ENCODE measurements at places on chromosomes 12 and 14.

DNA sequence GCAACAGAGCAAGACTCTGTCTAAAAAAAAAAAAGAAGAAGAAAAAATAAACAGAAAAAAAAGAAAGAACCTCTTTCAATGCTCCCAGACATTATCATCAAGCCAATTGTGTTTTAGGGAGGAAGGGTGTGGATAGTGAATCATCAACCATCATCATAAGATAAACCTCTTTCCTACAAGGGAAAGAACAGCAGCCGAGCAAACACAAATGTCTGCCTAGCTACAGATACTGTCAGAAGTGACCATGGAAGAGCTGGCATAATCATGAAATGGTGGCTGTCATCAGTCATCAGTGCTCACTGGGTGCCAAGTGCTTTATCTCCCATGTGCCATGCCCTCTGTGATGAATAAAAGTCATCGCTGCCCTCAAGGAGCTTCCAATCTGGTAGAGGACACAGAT lies 46.6 kb downstream of the SLC17A8 start:
- no peak for DNase-seq

DNA sequence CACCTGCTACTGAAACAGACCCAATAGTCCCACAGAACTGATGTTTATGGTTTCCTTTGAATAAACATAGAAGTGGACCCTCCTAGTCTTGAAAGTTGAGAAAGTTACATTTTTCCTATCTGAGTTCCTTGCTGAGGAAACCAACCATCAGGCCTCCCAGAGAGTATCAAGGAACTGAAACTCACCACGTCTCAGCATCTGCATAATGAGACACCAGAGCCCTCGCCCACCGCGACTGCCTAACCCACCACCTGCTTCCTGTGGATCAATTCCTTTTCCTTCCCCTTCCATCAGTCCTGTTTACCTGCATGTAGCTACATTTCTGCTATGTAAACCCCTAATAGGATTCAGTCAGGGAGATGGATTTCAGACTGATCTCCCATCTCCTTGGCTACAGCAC lies 443.2 kb upstream of the TMEM132C start:
- DNase-seq = no peak

DNA sequence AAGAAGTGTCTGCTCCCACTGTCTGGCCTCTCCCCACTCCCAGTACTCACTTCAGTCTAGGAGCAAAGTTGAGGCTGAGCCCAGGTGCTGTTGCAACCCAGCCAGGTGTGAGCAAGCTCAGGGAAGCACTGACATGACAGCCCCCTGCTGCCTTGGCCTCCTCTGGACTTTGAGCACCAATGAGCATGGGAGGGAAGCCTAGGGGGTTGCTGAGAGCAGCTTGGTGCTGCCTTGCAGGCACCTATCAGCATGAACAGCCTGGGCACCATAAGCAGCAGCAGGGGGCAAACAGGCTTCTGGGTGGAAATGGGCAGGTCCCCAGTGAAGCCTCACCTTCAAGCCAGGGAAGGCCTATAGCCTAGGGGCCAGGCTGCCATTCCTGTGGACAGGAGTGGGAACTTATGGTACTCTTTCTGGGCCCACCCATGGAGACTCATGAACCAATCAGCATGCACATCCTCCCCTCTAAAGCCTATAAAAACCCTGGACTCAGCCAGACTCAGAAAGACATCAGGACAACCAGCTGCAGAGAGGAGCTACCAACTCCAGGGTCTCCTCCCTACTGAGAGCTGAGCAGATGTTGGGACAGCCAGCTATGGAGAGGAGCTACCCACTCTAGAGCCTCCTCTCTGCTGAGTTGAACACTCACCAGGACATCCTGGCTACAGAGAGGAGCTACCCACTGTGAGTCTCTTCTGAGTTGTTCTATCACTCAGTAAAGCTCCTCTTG lies 49.3 kb downstream of the EGLN3 start:
- no peak for DNase-seq

GRCh38 chr12:104828015-104828414 lies 130.1 kb downstream of the SLC41A2 start:
- DNase-seq = no peak

GRCh38 chr12:7091171-7091570 lies 1.1 kb downstream of the C1R start:
- DNase-seq = no peak

DNA sequence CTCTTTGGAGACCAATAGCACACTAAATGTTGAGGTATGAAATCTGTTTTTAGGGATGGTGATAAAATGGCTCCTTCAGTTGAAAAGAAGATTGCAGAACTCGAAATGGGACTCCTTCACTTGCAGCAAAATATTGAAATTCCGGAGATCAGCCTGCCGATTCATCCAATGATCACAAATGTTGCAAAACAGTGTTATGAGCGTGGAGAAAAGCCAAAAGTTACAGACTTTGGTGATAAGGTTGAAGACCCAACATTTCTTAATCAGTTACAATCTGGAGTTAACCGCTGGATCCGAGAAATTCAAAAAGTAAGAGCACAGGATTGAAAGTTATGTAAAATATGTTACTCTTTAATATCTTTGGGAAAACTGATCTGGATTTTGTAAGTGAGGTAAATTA lies 15.3 kb downstream of the DYNC1H1 start:
- no peak for DNase-seq

DNA sequence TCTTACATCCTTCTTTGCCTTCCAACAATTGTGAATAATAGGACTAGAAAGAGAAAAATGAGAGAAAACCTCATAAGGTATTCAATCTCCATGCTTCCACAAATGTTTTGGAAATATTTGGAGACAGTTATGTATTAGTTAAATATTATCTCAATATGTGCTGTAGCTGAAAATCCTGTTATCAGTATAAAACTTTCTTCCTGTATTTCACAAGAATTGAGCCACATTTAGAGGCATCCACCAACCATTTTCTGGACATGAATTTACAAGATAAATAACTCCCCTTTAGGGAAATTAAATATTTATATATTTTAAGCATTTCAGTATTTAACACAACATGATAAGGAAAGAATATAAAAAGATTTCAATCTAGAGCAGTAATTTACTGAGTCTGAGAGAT lies 200.3 kb downstream of the GPHN start:
- no peak for DNase-seq

- DNase-seq = no peak
These were observed 3.3 kb downstream of the GMPR2 start for GRCh38 chr14:24235804-24236688.

DNA sequence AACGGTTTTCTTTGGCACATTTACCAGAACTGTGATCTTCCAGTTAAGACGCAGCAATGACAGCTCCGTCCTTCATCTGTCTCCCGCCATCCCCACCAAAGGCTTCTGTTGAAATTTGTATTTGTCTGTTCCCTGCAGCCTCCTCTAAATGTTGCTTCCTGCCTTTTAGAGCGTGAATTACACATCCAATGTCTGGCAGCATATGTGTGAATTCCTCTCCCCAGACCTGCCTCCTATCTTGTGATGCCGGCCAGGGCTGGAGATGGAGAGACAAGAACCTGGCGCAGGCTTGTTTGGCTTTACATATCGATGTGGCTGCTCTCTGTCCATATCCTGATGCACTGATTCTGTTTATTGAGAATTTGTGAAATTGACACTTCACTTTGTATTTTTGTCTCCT lies 738.4 kb upstream of the TMEM132C start:
- no peak for DNase-seq

- no peak for DNase-seq
These were observed 5.6 kb downstream of the TRIM9 start for GRCh38 chr14:51089278-51089677.

GRCh38 chr14:21923820-21924219 lies 250.2 kb upstream of the OR4E1 start:
- DNase-seq = no peak

GRCh38 chr12:7837366-7837765 lies 35.3 kb downstream of the SLC2A14 start:
- no peak for DNase-seq

DNA sequence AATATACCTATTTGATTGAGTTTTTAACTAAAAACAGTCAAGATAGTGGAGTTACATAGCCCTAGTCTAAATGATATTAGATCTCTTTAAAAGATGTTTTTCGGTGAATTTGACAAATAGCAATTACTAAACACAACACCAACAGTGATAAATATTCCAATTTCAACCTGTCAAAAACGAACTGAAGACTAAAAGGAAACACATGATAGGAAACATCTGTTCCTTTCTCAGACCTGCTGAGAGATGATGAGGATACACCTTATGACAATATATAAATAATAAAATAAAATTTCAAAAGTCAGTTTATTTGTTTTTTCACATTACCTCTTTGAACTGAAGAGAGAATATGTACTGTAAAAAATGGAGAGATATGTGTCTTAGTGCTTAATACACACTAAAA lies 232.7 kb downstream of the RASSF9 start:
- DNase-seq = no peak

- DNase-seq = no peak
These were observed 23.2 kb downstream of the LGALS3 start for GRCh38 chr14:55152052-55152753.

DNA sequence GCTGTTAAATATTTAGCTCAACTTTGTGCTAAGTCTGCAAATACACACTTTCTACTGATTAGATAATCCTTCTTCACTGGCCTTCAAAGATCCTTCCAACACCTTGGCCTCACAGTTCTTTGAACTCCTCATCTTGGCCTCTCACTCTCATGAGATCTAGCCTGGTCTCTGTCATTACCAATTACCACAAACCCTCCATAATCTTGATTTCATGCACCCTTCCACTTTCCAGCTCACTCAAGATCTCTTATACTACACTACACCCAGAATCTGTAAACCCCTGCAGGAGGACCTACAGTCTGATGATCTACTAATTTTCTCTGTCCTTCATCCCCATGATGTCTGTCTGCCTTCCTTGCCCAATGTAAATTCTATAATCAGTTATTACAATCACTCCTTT lies 71.1 kb downstream of the DUSP16 start:
- DNase-seq = no peak

DNA sequence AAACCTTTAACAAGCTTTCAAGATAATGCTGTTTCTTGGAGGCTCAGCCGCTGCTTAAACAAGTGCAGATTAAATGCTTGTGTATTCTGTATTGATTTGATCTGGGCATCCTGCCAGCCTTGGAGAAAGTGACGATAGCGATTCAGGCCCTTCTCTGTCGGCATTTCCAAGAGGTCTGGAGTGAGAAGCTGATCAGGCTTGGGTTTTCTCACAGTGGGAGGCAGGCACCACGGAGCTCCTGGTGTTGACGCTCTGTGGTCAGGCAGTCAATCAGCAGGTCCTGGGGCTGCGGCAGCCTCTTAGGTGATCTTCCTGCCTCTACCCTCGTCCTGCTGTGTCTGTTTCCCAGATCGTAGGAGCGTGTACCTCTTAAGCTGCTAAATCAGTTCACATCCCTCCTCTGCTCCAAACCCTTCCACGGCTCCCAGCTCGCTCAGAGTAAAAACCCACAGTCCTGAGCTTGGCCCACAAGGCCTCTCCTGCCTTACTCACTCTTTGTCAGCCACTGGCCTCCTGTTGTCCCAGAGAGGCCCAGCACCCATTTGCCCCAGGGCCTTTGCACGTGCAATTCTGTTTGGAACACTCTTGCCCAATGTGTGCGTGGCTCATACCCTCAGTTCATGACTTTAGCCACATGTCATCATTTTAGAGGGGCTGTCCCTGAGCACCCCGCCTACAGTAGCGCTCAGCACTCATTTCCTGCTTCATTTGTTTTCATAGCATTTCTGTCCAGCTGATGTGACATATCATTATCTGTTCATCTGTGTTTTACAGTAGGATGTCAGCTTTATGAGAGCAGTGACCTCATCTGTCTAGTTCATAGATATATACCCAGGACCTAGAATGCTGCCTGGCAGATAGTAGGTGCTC lies 155.4 kb downstream of the AACS start:
- DNase-seq = no peak

- peak; percentile 33 for DNase-seq
These were observed 9.1 kb upstream of the NEMF start for GRCh38 chr14:49861699-49862088.

DNA sequence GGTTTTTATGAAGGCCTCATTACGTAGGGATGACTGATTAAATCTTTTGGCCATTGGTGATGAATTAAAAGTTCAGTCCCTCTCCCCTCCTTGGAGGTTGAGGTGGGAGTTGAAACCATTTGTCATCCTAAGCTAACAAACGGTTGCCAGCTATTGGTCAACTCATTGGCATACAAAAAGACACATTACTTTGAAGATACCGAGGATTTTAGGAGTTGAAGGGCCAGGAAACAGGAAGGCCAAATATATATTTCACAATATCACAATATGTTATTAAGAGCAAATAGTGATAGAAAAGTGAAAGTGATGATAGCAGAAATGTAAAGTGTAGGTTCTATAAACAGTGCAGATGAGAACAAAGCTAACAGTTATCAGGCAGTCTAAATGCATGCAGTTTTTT lies 24.4 kb downstream of the RCOR1 start:
- DNase-seq = no peak

GRCh38 chr12:65925626-65926025 lies 101.3 kb downstream of the HMGA2 start:
- DNase-seq = no peak

DNA sequence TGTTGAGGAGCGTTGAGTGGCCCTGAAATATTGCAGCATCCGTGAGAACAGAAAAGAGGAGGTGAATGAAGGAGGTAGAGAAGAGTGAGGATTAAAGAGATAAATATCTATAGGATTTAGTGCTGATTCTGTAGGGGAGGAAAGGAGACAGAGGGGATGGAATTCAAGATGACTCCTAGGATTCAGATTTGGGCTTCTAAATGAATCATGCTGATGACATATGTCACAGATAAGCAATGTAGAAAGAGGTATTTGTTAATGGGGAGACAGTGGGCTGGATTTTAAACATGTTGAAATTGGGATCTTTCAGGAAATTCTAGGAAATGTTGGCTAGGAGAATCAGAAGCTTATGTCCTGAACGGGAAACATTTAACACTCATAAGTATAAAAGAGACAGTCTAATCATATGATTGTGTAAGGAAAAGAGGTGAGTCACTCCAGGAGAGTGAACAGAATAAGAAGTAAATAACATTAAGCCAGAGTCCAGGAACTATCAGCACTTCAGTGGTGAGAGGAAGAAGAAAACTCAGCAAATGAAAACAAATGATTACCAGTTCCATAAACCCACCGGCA lies 58.1 kb upstream of the DIO2 start:
- DNase-seq = no peak

DNA sequence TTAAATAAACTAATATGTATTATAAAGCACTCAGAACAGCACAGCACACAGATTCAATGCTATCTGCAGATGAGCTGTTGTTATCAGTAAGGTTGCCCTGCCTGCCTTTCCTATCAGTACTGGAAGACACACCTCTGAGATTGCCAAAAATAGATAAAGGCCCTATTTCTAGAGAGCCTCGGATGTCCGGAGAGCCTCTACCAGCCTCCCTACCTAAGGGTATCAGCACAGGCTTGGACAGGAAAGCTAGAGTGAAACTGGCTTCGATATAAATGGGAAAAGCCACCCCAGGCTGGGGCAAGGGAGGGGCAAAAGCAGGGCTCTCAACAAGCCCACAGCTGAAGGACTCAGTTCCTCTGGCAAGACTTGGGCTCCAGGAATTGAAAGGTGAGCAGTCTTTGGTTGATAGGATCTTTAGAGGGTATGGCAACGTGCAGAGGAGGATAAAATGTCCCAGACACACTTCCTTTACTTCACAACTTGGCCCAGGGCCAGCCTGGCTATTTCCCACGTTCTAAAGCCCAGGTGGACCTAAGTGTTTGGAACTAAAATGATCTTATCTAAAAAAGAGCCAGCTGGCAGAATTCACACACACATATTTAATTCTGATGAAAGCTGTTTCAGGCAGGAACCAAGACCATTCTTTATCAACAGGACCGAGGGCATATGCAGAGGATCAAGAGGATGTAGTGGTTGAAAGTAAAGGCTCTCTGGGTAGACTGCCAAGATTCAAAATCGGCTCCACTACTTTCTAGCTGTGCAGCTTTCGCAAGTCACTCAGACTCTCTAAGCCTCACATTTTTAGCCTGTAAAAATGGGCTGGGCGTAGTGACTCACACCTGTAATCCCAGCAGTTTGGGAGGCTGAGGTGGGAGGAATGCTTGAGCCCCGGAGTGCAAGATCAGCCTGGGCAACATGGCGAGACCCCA lies 37.8 kb upstream of the ITPR2 start:
- DNase-seq = no peak

All from CMK (cell line).